Stimulated activated CD8-positive, alpha-beta memory T cell treated with anti-CD3 and anti-CD28 coated beads, Interleukin-7, amount 100 ng/mL, for 24 hours (primary cell): ENCODE measurements at places on chromosomes 4 and X.

DNA sequence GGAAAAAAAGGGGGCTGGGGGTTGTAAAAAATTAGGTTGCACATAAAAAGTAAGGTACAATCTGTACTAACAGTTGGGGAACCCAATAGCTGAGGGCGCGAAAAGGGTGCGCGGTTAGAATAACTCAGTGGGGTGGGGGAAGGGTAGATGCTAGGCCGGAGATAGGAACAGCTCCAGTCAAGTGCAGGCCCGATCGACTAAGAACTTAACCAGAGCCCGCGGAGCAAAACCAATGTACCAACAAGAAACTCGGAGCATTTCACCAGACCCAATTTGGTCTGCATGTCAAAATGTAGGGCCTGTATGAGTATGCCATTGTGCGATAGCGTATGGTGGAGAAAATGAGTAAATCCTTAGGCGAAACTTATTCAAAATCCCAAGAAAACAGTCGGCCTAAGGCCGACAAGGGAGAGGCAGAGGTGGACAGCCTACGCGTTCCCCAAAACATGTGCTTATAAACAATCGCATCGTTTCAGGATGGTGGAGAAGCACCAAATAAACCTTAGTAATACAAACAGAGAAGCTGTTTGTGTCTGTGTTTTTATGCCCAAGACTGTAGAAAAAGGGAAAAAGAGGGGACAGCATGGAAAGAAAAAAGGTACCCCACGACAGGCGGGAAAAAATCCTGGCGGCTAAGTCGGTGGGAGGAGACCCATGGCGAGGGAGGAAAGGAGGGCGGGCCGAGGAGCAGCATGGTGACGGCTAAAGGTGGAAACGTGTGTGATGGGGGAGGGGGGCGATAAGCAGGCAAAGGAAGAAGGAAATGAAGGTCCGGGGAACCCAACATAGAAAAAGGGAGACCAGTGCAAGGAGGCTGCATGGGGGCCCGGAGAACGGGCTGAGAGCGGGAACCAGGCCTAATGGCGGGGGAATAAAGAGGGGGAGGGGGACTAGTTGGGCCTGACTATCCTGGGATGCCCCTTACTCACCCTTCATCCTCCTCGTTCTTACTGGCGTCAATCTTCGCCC, 990 bp downstream of the HNRNPD start:
- DNase-seq: peak; percentile 46

DNA sequence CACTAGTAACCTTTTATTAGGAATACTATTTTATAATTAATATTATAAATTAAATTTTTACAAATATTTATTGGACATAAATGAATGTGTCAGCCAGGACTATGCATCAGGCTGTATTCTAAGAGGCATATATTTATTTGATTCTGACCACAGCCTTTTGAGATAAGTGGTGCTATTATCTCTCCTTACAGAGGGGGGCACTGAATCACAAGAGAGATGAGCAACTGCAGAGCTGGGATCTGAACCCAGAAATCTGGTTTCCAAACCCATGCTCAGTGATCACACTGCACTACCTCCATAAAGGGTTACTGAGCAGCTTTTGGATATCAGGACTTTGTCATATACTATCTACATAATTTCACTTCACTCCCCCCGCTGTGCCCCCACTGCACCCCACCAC, 322.0 kb downstream of the TMA16 start:
- no peak for DNase-seq

DNA sequence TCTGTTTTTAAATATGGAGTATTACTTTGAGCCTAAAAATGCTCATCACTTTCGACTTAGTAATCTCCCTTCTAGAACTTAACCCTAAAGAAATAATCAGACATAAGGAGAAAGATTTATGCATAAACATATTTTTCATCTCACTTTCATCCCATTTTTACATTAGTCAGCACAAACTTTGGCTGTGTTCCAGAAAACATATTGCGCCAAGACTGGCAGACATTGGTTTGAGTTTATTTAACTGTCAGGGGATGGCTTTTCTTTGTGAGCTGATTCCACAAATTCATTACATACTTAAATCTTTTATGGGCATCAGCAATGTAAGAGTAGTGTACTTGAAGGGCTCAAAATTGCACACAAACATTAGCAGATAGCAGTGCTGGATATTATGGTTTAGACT, 23.7 kb downstream of the MAOA start:
- no peak for DNase-seq

DNA sequence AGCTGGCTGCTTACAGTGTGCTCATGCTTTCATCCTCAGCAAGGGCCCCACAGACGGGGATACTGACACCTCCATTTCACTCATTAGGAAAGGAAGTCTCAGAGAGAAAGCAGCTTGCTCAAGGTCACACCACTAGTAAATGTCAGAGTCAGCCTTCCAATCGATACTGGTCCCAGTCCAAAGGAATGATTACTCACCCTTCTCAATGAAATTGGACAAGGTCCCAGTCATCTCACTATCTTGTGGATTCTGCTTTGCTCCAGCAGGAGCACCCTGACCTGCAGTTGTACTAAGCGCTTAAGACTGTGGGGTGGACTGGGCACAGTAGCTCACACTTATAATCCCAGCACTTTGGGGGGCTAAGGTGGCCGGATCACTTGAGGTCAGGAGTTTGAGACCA, 132.2 kb upstream of the SLC34A2 start:
- DNase-seq: no peak

GRCh38 chr4:169774466-169775445, 17.0 kb upstream of the HPF1 start:
- DNase-seq: no peak

GRCh38 chr4:151331276-151332042, 6.1 kb upstream of the SH3D19 start:
- no peak for DNase-seq

- DNase-seq: no peak
These were observed 15.8 kb upstream of the ACE2 start for GRCh38 chrX:15616531-15616930.

GRCh38 chrX:27444093-27444908, 18.8 kb downstream of the PPP4R3C start:
- DNase-seq: no peak

- DNase-seq: no peak
These were observed 6.0 kb downstream of the GAGE10 start for GRCh38 chrX:49309401-49309981.

DNA sequence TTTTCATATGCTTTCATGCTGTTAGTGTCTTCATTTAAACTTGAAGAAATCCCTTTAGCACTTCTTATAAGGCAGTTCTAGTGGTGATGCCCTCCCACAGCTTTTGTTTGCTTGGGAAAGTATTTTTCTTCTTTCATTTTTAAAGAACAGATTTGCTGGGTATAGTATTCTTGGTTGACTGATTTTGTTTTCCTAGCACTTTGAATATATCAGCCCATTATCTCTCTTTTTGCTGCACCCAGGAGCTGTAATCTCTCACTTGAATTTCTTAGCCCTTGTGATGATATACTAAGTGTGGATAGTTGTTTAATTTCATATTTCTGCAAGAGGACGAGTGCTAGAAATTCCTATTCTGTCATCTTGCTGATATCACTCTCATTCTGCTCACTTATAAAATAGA, 283.7 kb downstream of the GPAT3 start:
- no peak for DNase-seq

- no peak for DNase-seq
These were observed 353.4 kb upstream of the TACR3 start for GRCh38 chr4:104073229-104073628.

GRCh38 chr4:2934077-2934812, 29.0 kb downstream of the NOP14 start:
- DNase-seq: no peak

- DNase-seq: no peak
These were observed 18.7 kb downstream of the FAM184B start for GRCh38 chr4:17762726-17763125.

GRCh38 chr4:742742-743311, 37.2 kb downstream of the PCGF3 start:
- DNase-seq: peak; percentile 62

DNA sequence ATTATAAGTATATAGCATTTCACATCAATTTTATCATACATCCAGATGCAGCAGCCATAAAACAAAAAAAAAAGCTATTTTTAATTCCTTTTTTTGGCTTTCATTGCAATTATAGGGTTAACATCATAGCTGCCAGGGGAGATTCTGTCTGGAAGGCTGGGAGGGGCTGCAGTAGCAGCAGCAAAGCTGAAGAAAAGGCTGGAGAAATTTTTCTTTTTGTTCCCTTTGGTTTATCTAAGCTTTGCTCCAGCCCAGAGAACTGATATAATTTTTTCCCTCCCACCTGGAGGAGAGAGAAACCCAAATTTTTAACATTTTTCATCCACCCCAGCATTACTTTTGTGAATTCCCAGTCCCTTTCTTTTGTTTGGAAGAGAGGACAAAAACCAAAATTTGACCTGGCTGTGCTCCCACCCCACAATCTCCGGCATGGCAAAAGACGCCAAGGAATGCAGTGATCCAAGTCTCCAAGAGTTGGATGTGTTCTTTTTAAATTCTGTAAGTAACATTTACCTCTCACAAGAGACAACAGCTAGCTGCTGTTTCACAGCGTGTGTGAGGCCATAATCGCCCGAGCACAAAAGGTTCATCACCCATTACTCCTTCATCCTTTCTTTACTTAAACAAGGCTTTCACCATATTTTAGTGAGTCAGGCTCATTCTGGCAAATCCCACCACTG, 25.1 kb upstream of the FAM156A start:
- no peak for DNase-seq

GRCh38 chr4:139154134-139154421, 22.9 kb downstream of the ELF2 start:
- DNase-seq: no peak

DNA sequence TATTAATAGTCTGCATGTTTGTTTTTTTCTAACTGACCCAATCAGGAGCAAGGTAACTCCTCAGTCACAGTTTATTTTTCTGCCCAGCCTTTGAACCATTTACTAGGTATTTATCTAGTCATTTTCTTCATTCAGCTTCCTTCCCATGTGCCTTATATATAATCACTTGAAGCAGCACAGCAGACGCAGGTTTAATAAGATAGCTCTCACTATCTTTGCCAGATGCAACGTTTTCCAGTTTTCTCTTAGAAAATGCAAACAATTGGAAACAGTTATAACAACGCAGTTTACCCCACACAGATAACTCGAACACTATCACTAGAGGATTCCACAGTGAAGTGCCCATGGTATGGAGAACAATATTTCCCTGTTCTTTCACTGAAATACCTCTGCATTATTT, 56.4 kb upstream of the NFKB1 start:
- no peak for DNase-seq

- no peak for DNase-seq
These were observed 73.3 kb downstream of the TAF1 start for GRCh38 chrX:71439420-71439819.

DNA sequence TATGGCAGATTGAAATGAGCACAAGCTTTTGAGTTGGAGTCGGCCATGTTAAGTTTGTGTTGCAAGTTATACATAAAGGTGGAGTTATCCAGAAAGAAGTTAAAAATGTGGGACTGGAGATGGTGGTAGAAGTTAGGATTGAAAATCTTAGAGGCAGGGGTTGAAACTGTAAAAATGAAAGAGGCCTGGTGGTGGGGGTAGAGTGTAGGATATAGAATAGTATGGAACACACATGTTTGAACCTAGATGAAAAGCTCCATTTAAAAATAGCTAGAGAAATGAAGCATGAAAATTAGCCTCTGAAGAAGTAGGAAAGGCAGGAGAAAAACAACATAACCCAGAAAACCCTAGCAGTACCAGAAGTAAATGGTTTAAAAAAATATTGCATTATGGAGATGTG, 131.8 kb upstream of the ENPEP start:
- no peak for DNase-seq

DNA sequence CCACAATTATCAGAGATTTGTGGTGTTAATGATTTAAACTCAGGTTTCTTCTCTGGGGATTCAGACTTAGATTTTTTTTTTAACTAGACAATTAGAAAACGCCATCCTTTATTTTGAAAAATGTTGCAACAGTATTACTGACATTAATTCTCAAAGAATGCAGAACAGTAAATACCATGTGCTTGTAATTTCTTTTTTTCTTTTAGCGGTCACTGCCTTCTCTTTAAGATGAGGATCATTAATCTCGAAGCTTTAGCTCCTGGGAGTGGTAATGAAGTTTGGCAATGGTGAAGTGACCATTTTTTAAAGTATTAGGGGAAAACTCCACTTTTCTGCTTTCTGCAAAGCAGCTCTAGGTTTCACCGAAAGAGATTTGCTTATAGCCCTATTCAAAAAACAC, 164.0 kb upstream of the MBNL3 start:
- DNase-seq: no peak

DNA sequence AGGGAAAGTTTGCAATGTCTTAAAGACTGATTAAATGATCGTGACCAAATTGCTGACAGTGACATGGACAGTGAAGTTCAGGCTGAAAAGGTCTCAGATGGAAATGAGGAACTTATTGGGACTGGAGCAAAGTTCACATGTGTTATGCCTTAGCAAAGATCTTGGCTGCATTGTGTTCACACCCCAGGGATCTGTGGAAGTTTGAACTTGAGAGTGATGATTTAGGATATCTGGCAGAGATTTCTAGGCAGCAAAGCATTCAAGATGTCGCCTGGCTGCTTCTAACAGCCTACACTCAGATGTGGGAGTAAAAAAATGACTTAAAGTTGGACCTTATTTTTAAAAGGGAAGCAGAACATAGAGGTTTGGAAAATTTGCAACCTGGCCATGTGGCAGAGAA, 21.4 kb downstream of the SCARB2 start:
- DNase-seq: no peak
